Fibroblast of upper back skin (primary cell): ENCODE measurements at places on chromosomes 12 and 14.

GRCh38 chr14:22394616-22395015 lies 194.4 kb downstream of the DAD1 start:
- no peak for DNase-seq

- DNase-seq, result no peak
Measured at GRCh38 chr14:20970647-20970982, 15.3 kb downstream of the RNASE2 start.

GRCh38 chr14:76022991-76023390 lies 37.4 kb downstream of the IFT43 start:
- DNase-seq, result no peak

- peak; percentile 75 for DNase-seq
Measured at GRCh38 chr12:24839268-24839791, 109.6 kb downstream of the BCAT1 start.

- no peak for DNase-seq
Measured at GRCh38 chr12:11686120-11686519, 36.6 kb downstream of the ETV6 start.
